Stimulated activated CD8-positive, alpha-beta memory T cell treated with anti-CD3 and anti-CD28 coated beads, Interleukin-2, amount 100 ng/mL, for 1 hour (primary cell): ENCODE measurements at places on chromosomes 13 and 19.

DNA sequence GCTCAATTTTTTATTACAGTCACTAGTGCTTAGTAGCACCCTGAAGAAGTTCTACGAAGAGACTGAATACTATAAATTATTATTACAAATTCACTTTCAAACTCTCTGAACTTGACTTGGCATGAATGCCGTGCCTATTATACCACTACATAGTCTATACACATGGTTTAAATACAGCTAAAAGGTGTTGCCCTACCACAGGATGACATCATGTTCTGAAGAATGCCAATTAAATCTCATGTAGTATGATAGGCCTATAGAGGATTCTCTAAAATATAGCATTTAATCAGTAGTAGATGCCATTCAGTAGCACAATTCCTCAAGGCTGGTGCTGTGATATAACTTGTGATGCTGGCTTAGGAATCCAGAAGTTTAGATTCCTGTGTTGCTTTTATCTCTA, 16.7 kb upstream of the POSTN start:
- no peak for DNase-seq

- no peak for DNase-seq
These were observed 512 bp downstream of the CC2D1A start for GRCh38 chr19:13906521-13906904.

DNA sequence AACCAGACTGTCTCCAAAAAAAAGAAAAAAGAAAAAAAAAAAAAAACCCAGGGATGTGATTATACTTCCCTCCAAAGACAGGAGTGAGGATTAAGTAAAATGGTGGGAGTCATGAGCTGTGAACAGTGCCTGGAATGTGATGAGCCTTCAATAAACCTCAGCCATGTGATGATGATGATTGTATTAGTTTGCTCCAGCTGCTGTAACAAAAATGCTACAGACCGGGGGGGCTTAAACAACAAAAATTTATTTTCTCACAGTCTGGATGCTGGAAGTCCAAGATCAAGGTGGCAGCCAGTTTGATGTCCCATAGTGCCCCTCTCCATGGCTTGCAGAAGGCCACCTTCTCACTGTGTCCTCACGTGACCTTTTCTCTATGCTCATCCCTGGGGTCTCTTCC, 8.9 kb upstream of the PVR start:
- no peak for DNase-seq

DNA sequence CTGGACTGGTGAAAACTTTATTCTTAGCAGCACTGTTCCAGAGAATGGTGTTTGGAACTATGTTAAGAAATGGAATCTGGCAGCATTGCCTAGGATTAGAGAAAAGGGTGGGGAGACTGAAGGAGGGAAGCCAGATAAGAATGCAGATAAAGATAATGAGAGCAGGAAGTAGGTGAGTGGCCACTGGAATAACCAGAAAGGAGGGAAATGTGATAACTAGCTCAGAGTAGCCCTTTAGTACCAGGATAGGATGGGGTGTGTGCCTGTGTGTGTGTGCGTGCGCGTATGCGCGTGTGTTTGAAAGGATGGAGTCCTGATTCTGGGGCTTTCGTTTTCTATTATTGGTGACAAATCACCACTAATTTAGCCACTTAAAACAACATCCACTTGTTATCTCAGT, 33.4 kb upstream of the FRY start:
- DNase-seq = no peak

DNA sequence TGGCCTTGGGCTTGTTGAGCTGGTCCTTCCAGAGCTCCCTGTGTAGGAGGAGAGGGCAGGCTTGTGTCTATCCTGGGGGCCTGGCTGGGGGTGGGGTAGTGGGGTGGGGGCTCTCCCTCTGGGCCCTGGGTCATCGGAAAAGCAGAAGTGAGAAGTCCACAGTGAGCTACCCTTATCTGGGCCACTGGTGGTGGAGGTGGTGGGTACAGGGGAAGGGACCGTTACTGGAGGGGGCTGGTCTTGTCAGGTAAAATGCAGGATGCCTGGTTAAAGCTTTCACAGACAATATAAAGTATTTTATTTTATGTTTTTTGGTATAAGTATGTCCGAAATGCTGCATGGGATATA, 342 bp upstream of the SIGLEC10 start:
- DNase-seq = no peak

DNA sequence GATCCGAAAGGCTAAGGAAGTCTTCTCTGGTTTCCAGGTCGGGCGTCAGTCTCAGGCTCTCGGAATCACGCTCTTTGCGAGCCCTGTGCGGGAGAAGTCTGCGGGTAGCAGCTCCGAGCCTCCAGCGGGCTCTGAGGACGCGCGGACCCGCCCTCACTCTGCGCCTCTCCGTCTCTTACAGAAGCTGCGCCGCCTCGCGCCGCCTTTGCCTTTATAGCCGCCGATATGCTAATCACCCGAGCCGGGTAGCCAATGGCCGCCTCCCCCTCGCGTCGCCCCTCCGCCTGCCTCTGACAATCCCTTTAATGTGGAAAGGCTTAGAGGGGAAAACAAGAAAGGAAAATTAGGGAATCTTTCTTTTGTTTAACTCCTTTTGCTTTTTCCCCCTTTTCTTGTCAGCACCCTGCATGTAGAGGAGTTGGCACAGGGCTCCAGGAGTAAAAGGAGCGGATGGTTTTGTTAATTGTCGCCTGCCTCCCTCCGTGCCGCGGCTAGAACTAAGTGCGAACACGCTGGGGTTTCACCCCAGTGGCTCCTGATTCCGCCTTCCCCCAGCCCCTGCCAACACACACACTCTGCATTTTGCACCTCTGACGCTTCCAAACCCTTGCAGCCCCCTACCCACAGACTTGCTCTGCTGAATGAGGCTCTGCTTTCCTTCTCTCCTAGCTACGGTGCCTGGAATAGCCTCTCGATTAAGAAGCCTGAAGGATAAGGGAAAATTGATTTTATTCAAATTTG, at the start of gene PCDH8:
Gene PCDH8 (minus strand): TSS at position 186 of the 741 bp plus-strand sequence. CDS start 204 bp downstream, outside the sequence.
- DNase-seq = no peak

GRCh38 chr19:30968210-30968609, 381.0 kb downstream of the TSHZ3 start:
- DNase-seq = no peak

GRCh38 chr13:113838711-113839201, 25.1 kb downstream of the GAS6 start:
- DNase-seq = no peak

- DNase-seq = no peak
These were observed 141.6 kb downstream of the FGF14 start for GRCh38 chr13:102260256-102260655.

DNA sequence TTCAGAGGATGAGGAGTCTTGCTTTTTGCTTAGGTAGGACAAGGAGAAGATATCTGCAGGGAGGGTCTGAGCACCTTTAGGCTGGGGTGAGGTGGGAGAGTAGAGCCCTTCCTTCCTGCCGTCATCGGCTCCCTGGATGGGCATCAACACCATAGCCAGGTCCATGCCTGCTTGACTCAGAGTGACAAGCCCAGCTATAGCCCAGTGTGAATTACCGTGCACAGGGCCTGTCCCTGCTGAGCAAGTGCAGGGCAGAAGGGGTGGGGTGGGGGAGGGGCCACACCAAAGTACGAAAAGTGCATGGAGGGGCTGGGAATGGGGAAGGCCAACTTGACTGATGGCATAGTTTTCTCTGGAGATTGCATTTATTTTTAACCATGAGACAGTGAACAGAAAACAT, 30.3 kb upstream of the RNF113B start:
- no peak for DNase-seq

GRCh38 chr19:41920882-41921576, 7.2 kb downstream of the ERFL start:
- DNase-seq = no peak

DNA sequence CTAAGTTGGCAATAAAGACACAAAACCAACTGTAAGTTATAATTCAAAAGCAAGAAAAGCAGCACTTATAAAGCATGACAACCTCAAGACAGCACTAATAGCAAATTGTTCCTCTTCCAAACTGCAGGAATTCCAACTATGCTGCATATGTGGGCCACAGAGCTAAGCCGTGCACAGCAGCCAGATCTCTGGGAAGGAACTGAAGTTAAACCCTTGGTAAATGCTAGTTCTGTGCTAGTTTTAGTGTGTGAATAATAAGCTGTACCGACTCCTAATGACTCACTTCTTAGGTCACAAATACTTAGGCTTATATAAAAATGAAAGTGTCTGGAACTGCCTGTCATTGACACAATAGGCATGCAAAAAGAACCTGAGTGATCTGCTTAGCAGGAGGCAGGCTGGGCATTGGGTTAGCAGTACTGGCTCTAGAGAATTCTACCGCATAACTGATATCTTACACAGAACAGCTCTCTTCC, 21.2 kb upstream of the GTF3A start:
- DNase-seq = no peak

DNA sequence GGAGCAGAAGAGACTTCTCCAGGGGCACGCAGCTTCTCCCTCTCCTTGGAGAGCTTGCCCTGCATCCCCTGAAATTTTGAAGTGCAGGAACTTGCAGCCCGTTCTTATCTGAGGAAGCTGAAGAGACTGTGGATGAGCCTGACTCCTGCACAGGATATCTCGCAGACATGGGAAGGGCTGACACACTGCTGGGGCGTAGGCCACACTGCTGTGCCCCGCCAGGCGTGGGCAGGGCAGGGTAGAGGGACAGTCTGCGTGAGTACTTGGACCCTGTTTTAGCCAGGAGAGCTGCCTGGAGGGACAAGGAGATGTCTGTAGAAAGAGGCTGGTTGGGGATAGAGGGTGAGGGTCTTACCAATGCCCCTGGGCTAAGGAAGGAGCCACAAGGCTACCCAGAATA, 353.7 kb upstream of the NBEA start:
- DNase-seq = no peak

- no peak for DNase-seq
These were observed 704.7 kb downstream of the DIAPH3 start for GRCh38 chr13:59458908-59459579.

DNA sequence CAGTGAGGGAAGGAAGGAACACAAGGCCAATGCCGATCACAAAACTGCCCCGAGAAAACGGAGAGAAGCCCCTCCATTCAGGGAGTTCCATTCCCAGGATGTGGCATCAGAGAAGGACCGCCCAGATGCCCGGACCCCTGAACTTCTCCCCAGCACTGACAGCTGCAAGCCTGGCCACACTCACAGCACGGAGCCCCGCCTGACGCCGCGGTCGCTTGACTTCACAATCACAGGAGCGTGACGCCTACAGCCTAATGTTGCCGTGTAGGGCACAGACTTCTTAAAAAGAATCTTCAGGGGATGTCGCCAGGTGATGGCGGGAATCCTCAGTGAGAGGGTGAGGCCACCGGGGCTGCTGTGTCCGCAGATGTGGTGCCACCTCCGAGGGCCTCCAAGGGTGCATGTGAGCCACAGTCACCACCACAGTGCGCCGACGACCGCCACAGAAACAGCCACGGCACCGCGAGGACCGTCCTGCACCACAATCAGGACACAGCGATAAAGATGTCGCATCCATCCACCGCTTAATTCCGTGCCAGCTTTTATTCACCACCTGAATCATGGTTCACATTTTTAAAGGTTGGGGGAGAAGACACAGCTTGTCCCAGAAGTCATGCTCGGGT, 77.2 kb downstream of the SPACA7 start:
- no peak for DNase-seq

DNA sequence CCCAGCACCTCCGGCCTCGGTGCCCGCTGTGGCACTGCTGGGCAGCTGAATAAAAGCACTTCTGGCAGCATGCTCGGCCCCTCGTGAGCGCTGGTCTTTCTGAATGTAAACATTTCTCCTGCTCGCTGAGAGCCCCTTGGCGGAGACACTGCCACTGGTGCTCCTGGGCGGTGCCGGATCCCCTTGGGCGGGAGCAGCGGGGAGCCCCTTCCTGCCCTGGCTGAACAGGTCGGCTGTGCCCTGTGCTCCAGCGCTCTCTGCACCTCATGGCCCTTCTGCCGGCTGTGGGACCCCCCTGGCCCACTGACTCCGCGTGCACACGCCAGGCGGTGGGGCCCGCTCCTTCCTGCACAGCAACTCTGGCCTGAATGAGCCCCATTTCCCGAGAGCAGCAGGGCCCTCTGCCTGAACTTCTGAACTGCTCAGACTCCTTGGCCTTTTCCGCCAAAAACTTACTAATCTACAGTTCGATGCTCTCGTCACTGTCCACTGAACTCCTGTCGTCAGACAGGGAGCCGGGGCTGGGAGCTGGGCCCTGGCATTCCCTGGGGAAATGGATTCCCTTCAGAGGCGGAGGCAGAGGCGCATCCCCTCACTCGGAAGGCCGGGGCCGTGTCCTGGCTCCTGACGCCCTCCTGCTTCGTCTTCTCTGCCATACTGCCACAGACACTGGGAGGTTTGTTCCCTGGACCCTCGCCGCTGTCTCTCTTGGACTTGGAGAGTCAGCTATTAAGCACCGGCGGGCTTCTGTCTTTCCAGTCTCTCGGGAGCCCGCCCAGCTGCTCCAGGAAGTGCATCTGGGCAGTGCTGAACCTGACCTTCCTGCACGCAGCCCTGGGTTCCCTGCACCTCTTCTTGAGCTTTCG, 14.2 kb downstream of the RB1 start:
- DNase-seq = no peak

- DNase-seq = no peak
These were observed 656 bp upstream of the ZNF324 start for GRCh38 chr19:58466089-58466759.

DNA sequence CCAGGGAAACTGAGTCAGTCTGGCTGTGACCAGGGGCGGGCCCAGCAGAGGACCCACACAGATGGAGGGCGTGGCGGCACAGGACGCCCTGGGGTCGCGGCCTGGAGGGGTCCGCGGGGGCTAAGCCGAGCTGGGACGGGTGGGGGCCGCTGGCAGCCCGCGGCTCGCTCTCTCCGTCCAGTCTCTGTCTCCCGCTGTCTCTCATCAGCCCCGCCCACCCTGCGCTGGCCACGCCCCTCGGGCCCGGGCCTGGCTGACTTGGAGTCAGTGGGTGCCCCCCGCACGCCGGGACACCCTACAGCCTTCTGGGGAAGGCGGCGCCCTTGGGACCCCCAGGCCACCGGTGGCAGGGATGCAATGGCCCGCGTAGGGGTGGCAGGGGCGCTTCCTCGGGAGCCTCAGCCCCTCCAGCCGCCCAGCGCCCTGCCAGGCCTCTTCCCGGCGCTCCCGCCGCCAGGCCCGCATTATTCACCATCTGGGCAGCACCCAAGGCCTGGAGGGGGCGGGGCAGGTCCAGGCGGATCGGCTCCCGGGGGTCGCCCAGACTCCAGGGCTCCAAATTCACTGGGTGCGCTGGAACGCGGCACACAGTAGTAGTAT, at the start of gene TBXA2R:
Gene TBXA2R (minus strand): TSS at position 186 of the 600 bp plus-strand sequence. CDS start 6,241 bp downstream, outside the sequence.
- no peak for DNase-seq

DNA sequence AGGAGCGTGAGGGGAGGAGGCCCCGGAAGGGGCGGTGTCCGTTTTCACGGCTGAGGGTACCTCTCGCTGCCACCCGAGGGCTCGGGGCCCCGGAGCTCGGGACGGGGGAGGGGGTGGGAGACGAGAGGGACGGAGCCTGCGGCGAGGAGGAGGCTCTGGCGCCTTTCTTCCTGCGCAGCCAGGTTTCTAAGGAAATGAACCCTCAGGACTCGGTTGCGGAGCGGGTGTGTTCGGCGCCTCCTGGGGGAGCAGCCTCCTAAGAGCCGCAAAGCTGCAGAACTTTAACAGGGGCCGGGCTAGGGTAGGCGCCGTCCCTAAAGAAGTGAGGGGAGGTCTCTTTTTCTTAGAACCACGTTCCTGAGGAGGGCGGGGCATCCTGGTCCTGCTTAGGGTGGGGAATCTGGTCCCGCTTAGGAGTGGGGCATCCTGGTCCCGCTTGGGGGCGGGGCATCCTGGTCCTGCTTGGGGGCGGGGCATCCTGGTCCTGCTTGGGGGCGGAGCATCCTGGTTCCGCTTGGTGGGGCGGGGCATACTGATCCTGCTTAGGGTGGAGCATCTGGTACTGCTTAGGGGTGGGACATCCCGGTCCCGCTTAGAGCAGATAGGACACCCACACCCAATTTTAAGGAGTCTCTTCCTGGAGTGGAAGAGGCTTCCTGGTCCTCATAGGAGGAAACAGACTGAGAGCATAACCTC, 6.2 kb downstream of the SYT5 start:
- no peak for DNase-seq
